ENCODE measurements at places on chromosomes 7 and 10. TPM values are rescaled to one million over a fixed set of nuclear protein-coding genes. Genes with fewer than 3 reads are reported as not detected.

- no peak overlapping the region for H3K4me3 ChIP-seq
- no peak for DNase-seq
- H3K36me3 ChIP-seq = no peaks in the 10 kb centered on the region
- no peaks in the 10 kb centered on the region for H3K27me3 ChIP-seq
- H3K27ac ChIP-seq = no peak overlapping the region
- no peaks in the 10 kb centered on the region for H3K4me1 ChIP-seq
Measured at GRCh38 chr7:16471933-16472332, 6.4 kb upstream of the SOSTDC1 start.

DNA sequence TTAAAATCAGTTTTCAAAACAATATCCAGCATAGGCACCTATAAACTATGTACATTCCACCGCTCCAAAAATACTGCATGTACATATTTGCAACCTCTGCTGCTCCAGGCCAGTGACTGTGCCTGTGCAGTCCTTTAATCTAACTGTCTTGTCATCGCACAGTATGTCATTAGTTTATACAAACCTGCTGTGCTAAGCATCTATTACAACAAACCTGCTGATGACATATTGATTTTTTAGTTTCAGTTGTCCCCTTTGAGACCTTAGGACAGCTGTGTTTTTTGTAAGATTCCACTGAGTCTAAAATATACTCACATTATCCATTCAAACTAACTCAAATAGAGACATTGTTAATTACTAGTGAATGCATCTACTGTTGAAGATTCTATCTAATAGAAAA is 33.1 kb downstream of the SEMA3C start:
- no peak overlapping the region for H3K27ac ChIP-seq
- H3K4me1 ChIP-seq = peaks cover 39% of the 10 kb centered on the region
- H3K27me3 ChIP-seq = no peaks in the 10 kb centered on the region

- no peak for DNase-seq
- H3K27ac ChIP-seq = no peak overlapping the region
- H3K36me3 ChIP-seq = no peaks in the 10 kb centered on the region
- H3K4me3 ChIP-seq = no peak overlapping the region
- no peaks in the 10 kb centered on the region for H3K4me1 ChIP-seq
- H3K27me3 ChIP-seq = no peaks in the 10 kb centered on the region
Measured at GRCh38 chr7:40165216-40165615, 30.4 kb downstream of the SUGCT start.

GRCh38 chr7:90777465-90777864 is 181.3 kb downstream of the CDK14 start:
- H3K27me3 ChIP-seq = no peaks in the 10 kb centered on the region
- H3K27ac ChIP-seq = no peak overlapping the region
- peaks cover 13% of the 10 kb centered on the region for H3K4me1 ChIP-seq

DNA sequence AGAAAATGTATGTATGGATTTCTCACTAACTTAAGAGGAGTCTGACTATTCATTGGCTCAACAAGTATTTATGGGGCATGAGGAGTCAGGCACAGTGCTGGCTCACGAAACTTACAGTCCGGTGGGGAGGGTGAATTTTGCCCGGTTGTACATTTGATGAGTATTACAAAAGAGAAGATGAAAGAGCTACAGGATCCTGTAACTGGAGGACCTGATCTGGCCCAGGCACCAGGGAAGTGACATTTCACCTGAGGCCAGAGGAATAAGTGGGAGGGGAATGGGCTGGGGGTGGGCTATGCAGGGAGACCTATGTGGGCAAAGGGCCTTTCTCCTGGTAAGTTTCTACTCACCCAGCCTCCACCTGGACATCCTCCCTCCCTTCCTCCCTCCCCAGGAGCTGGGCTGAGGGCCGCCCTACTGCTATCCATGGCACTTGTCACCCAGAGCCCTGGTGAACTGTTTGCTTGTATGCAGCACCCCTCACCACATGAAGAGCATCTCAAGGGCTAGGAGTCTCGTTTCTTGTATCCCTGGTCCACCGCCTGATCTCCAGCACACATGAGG is 101.1 kb upstream of the ZNF438 start:
- H3K4me3 ChIP-seq = no peak overlapping the region
- H3K27ac ChIP-seq = peak overlapping the region; percentile 92
- H3K36me3 ChIP-seq = no peaks in the 10 kb centered on the region

SPAG6 gene
- not detected for total RNA-seq

Measured in vagina (tissue), 2 donors.